ENCODE measurements at places on chromosomes 5 and 9.

DNA sequence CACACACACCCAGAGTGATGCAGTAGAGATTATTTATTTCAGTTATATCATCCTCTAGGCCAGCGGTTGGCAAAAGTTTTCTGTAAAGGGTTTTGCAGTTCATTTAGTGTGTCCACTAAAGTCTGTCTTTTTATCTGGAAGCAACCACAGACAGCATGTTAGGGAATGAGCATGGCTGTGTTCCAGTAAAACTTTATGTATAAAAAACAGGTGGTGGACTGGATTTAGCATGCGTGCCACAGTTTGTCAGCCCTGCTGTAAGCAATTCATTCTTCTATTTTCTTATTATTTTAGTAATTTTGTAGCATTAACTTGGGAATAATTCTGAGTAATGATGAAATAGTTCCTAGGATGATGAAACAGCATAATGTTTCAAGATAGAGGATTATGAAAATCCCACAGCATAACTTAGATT lies 51.7 kb downstream of the CCNH start:
- no peak for DNase-seq

DNA sequence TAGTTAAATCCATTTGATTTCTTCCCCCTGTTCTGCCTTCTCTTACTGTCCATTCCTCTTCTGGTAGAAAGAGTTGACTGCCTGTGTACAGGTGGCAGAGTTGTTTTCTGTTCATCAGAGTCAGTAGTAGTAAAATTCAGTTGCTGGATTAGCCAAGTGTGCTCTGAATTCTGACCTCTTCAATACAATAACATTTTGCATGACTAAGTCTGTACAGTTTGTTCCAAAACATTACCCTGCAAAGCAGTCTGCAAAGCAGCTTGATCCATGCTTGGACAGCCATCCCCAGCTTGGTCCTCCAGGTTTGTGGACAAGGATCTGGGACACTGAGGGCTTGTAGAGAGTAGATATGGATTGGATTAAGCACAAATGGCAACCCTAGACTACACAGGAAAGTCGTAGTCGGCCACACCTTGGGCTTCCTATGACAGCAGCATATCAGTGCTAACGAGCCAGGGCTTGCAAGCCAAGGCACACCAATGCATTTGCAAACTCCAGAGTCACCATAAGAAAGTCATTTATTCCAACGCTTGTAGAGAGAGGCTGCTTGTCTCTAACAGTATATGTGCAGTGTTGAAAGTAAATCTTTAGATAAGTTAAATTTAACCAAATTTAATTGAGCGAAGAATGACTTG lies 25.2 kb downstream of the IL12B start:
- no peak for DNase-seq

DNA sequence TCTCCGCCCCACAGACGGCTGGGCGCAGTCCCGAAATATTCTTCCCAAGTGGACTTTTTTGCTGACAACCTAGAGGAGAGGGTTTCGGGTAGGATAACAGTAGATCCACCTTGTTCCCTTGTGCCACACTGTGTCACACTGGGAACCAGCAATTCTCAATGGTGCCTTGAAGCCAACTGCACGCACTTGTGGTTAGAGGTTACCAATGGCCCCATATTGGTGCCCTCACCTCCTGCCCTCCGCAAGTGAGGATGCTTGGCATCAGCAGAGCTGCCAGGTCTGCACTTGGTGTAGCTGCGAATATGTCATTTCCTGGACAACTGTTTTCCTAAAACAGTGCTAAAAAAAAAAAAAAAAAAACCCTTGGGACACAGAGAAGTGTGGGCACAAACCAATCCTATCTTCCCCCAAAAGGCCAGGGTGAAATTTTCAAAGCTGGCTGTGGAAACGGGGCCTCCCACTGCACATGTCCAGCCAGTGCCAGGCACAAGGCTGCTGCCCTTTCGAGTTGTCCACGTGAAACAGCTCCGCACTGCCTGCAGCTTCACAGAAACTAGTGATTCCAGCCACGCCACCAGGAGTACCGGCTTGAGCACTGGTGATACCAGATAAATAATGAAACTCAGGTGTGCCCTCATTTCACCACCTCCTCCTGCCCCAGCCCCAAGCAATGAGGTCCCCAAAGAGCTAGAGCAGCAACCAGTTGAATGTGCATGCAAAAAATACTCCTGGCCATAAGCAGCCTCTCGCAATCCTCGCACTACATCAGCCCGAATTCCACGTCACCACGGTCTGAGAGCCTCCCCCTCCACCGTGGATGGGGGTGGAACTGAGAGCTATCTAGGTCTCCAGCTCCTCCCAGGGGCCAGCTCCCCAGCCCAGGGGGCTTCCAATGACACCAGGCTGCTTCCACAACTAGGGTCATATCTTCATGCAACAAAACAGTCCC lies 51.2 kb downstream of the USP20 start:
- no peak for DNase-seq

- DNase-seq: no peak
Observed at GRCh38 chr9:81526587-81526986, 162.8 kb downstream of the TLE1 start.

DNA sequence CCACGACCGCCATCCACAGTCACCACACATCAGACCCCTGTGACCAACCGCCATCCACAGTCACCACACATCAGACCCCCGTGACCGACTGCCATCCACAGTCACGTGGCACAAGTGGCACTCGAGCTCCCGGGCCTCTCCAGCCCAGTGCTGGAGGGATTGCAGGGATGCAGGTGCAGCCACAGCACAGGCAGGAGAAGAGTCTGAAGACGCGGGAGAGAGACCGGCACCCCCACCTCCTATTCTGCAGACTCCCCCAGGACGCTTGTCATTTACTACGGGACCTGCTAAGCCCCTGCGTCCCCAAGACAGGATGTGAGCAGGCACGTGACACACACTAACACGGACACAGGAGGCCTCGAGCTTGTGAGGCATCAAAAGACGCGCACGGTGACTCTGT lies 21.1 kb downstream of the TERT start:
- no peak for DNase-seq

DNA sequence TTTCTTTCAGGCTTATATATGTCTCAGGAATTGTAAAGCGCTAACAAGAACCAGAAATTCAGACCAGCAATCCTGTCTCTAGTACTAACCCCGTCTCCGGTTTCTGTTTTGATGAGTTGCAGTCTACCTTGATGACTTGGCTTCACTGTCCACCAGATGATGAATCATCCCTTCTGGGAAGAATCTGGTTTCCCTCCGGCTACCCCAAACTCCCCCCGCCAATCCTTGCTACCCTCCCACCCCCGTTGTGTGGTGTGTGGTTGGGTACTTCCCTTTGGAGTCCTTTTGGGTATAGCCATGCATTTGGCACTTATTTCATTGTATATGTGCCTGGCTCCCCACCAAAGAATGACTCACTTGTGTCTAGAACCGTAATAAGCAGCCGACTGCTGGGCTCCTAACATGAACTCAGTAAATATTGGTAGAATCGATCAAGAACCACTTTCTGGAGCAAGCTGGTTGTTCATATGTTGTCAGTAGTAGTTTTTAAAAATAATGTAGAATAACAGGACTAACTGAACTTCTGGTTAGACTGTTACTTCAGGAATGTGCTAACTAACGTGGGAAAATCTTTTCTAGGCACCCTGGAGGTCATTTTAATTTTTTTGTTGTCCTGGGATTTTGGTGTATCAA lies 8.3 kb upstream of the TGFBI start:
- DNase-seq: no peak

DNA sequence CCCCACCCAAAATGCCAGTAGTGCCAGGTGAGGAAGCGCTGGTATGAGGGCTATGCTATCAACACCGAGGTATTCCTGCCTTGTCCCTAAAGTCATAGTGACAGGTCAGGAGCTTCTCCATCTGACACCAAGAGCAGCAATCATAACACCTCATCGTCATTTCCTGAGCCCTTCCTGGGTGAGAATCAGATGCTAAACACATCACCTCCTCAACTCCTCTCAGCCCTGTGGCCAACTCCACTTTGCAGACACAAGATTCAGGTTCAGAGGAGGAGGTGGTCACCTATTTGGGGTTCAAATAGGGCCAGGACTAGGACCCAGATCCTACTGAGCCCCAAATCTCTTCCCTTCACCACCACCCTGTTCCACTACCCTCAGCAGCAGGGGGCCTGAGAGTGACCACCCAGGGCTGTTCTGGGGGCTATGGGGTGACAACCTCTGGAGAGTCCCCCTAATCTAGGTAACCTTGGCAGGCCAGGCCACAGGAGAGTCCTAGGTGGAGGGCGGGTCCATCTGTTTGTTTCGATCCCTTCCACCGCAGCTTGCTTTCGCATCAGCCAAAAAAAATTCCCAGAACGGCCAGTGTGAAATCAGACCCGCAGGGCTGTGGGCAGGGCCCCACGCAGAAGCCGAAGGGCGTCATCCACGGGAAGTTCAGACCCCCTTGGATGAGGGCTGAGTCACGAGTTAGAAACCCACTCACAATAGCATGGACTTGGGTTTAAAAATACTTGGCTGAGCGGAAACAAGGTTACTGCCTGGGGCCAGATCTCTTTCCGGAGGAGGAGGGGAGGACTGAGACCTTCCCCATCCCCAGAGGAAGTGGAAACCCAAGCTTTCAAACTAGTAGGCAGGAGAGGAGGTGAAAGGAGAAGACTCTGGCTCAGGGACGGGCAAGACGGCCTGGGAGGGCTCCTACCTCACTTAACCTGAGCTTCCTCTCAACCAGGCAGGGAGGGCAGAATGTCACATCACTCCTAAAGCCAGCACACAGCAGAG lies 8.7 kb downstream of the STK10 start:
- DNase-seq: no peak

DNA sequence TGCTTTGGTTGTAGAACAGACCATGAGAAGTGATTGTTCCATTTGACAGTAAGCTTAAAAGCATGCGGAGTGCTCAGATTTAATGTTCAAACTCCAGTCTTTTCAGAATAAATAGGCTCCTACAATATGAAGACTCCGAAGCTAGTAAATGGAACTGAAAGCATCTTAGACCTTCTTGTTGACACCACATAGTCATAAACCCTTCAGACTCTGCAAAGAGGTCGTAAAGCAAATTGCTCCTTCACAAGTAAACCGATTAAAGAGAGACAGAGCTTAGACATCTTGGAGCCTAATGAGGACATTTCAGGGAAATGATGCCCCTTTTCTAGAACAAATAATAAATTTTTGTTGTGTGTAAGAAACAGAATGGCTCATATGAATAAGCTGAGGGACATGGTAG lies 511.0 kb upstream of the RIOK2 start:
- DNase-seq: no peak

GRCh38 chr5:32030222-32030621 lies 143.9 kb downstream of the GOLPH3 start:
- no peak for DNase-seq

- DNase-seq: no peak
Observed at GRCh38 chr9:128163523-128164306, 3.6 kb downstream of the BBLN start.

GRCh38 chr9:124281931-124282371 lies 24.2 kb downstream of the NEK6 start:
- no peak for DNase-seq

- no peak for DNase-seq
Observed at GRCh38 chr5:66617226-66617861, 21.2 kb downstream of the MAST4 start.

Data from D341Med (cell line).